ENCODE measurements at places on chromosomes 1 and 21.

- no peak overlapping the region for H3K4me3 ChIP-seq
- H3K36me3 ChIP-seq, result no peaks in the 10 kb centered on the region
- no peaks in the 10 kb centered on the region for H3K27me3 ChIP-seq
- no peak for DNase-seq
- no peak overlapping the region for H3K27ac ChIP-seq
Observed at GRCh38 chr1:180598333-180598974, 33.4 kb upstream of the XPR1 start.

GRCh38 chr1:164863056-164863455 is 304.1 kb downstream of the PBX1 start:
- no peaks in the 10 kb centered on the region for H3K27me3 ChIP-seq
- H3K36me3 ChIP-seq, result no peaks in the 10 kb centered on the region
- DNase-seq, result no peak
- H3K27ac ChIP-seq, result no peak overlapping the region

DNA sequence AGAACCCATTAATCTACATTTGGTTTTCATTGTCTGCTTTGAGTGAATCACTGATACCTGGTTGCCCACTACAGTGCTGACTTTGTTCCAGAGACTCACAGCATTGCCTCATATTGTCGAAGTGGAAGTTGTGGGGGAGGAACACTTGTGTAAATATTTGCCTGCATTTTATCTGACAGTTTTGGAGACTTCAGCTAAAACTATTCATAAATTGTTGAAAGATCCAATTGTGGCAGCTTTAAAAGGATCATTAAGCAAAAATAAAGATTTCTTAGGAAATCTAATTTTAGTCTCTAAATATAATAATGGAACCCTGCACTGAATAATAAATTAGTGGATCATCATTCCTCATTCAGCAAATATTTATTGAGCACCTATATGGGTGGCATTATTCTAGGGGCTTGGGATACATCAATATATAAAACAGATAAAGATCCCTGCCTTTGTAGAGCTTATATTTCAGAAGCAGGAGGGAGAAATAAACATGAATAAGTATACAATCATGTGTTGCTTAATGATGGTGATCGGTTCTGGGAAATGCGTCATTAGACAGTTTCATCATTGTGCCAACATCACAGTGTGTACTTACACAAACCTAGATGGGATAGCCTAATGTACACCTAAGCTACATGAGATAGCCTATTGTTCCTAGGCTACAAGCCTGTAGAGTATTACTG is 73.5 kb downstream of the OSBPL9 start:
- H3K27me3 ChIP-seq, result no peaks in the 10 kb centered on the region
- no peak for DNase-seq
- H3K27ac ChIP-seq, result no peak overlapping the region
- peaks cover 10% of the 10 kb centered on the region for H3K4me1 ChIP-seq
- no peaks in the 10 kb centered on the region for H3K36me3 ChIP-seq

DNA sequence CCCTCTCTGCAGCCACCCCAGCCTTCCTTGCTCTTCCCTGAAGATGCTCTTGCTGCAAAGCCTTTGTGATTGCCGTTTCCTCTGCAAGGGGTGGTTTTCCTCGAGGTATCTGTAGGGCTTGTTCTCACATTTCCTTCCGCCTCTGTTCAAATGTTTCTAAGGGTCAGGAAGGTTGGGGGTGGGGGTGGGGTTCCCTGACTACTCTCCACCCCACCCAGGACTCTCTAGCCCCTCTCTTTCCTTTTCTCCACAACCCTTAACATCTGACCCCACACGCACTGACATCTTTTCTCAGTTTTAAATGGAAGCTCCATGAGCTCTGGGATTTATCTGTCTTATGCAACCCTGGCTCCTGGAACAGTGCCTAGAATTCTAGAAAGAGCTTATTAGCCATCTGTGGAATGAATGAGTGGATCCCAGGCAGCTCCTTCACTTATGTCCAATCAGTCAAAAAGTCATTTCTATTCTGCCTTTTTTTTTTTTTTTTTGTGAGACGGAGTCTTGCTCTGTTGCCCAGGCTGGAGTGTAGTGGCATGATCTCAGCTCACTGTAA is 27.3 kb upstream of the ZNF362 start:
- H3K27me3 ChIP-seq, result no peaks in the 10 kb centered on the region
- no peak for DNase-seq
- H3K4me3 ChIP-seq, result no peak overlapping the region
- H3K27ac ChIP-seq, result no peak overlapping the region

DNA sequence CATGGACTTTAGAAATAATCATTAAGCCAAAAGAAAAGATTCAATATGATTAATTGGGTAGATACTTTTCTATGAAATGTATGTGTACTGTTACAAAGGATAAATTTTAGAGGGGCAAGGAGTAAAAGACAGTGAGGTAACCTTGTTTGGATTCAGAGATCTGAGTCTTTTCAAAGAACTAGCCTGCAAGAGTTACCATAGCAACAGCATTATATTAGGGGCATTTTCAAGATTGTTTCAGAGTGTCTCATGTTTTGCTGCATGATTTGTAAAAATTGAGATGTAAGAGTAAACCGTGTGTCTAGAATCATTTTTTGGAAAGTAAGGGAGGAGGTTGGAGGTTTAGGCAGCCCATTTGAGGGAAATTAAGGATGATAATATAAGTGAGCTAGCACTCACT is 70.6 kb upstream of the KIAA1614 start:
- no peaks in the 10 kb centered on the region for H3K27me3 ChIP-seq
- H3K36me3 ChIP-seq, result no peaks in the 10 kb centered on the region
- H3K4me1 ChIP-seq, result peaks cover 7% of the 10 kb centered on the region
- no peak for DNase-seq
- H3K4me3 ChIP-seq, result no peak overlapping the region
- peak overlapping the region; percentile 16 for H3K27ac ChIP-seq

GRCh38 chr1:245085508-245086095 is 69.2 kb upstream of the KIF26B start:
- no peaks in the 10 kb centered on the region for H3K27me3 ChIP-seq
- no peak overlapping the region for H3K27ac ChIP-seq
- no peaks in the 10 kb centered on the region for H3K4me1 ChIP-seq
- DNase-seq, result no peak
- no peaks in the 10 kb centered on the region for H3K36me3 ChIP-seq

GRCh38 chr1:1620433-1621139 is 5.3 kb downstream of the MIB2 start:
- no peak overlapping the region for H3K4me3 ChIP-seq
- no peak overlapping the region for H3K27ac ChIP-seq
- peaks cover 5% of the 10 kb centered on the region for H3K4me1 ChIP-seq
- H3K27me3 ChIP-seq, result no peaks in the 10 kb centered on the region
- H3K36me3 ChIP-seq, result peaks cover 17% of the 10 kb centered on the region
- DNase-seq, result no peak

- no peaks in the 10 kb centered on the region for H3K27me3 ChIP-seq
- H3K27ac ChIP-seq, result no peak overlapping the region
- H3K4me1 ChIP-seq, result no peaks in the 10 kb centered on the region
- H3K36me3 ChIP-seq, result no peaks in the 10 kb centered on the region
Observed at GRCh38 chr1:157490467-157491165, 61.7 kb downstream of the FCRL5 start.

DNA sequence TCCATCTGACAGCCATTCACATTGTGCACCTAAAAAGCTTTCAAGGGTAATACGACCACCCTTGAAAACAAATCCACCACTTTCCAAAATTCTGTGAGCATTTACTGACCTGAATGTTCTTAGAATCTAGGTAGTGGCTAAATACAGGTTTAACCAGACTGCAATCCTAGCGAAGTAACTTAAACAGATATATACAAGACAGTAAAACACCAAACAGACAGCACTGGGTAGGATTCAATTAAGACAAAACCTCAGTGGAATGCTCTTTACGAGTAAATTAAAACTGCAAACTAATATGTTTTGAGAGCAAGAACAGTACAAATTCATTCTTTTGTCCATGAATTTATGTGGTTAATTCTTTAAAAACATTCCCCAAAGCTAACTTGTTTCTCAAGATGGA is 354.2 kb upstream of the ESRRG start:
- DNase-seq, result no peak

GRCh38 chr1:89844241-89844807 is 23.5 kb downstream of the LRRC8D start:
- no peak overlapping the region for H3K27ac ChIP-seq
- H3K4me3 ChIP-seq, result no peak overlapping the region

DNA sequence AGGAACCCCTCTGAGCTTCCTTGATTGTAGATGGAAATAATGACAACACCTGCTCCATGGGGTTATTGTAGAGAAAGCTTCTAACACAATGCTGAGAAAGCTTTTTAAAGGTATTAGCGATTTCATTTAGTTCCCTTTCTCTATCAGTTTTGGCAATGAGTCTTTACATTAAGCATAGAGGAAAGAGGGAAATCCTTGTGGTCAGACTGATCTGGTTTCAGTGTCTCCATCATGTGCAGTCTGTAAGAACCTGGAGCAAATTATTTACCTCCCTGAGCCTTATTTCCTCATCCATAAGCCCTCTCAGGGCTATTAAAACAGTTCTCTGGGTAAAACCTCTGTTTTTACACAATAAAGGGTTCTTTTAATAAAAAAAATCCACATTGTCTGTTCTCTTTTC is 87.5 kb downstream of the FGGY start:
- H3K27me3 ChIP-seq, result no peaks in the 10 kb centered on the region
- H3K4me3 ChIP-seq, result no peak overlapping the region
- H3K4me1 ChIP-seq, result no peaks in the 10 kb centered on the region
- H3K27ac ChIP-seq, result no peak overlapping the region
- H3K36me3 ChIP-seq, result no peaks in the 10 kb centered on the region
- no peak for DNase-seq

- H3K27ac ChIP-seq, result no peak overlapping the region
- H3K36me3 ChIP-seq, result peaks cover 17% of the 10 kb centered on the region
- no peaks in the 10 kb centered on the region for H3K27me3 ChIP-seq
- no peak for DNase-seq
Observed at GRCh38 chr1:212959266-212960220, 9.2 kb downstream of the VASH2 start.

All from neuronal stem cell (in vitro differentiated cells).